ENCODE measurements at places on chromosomes 2 and 18.

DNA sequence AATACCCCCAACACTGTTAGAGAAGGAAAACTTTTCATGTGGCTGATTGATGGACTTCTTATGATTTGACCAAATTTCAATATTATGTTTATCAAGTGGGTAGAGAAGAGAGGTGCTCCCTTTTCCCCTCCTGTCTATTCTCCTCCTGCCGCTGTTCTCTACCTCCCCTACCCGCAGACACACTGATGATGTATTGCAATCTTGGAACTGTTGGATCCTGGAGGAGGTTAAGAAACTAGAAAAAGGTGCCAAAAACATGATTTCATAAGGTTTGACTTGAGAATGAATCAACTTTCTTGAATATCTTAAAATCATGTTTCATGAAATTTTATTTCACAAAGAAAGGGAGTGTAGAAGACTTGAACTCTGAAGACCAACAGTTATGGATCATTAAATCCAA lies 125.8 kb downstream of the MEIS1 start:
- no peak for DNase-seq

DNA sequence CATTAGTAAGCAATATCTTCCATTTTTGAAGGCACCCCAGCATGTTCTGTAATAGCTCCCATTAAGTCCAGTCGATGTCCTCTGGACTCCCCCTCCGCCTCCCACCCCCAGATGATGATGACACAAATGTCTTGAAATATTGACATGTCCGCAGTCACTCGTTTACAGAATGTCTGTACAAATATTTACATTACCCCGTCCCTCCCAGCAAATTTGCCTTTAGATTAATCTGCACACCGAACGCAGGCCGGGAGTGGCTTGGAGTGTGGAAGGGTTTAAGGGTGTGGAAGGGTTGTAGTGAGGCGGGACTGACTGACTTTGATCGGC lies 853 bp upstream of the OSBPL6 start:
- no peak for DNase-seq

- no peak for DNase-seq
Observed at GRCh38 chr2:160055726-160056108, 6.7 kb downstream of the PLA2R1 start.

- DNase-seq, result no peak
Observed at GRCh38 chr2:84856787-84857186, 24.1 kb downstream of the TRABD2A start.

GRCh38 chr2:168567836-168568235 lies 111.8 kb downstream of the CERS6 start:
- no peak for DNase-seq

- peak; percentile 73 for DNase-seq
Observed at GRCh38 chr18:10051877-10052631, 138.2 kb downstream of the VAPA start.

DNA sequence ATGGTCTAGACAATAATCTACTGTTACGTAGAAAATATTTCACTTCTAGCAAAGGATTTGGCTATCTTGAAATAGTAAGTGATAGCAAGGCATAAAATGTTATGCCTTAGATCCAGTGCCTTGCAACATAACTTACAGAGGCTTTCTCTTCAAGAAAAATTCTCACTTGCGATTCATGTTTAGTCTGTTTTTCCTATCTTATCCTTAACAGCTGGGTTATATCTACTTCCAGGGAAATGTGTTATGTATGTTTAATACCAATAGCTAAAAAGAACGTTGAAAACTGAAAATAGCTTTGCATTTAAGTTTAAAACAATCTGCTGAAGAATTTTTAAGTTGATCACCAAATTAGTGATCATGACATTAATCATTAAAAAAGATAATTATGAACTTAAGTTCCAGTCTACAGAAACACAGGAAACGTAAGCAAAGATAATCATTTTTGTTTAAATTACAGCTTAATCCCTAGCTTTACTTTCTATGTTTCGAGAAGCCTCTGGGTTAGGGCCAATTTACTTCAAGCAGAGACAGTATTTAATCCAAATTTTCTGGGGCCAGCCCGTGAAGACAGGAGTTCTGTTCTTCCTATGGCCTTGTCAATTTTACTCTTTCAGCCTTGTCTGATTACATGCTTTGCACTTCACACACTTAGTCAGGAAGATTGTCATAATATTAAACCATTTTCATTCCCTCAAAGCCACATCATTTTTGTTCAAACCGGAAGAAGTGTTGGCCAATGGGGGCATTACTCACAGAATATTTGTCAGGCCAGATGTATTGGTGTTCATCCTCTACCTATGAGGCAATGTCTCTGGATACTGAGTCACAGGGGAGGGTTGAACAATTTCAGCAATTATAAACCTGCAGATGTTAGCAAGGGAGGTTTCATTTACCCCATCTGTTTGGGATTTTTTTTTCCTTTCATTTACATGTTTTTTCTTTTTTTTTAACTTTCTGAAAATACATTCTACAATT lies 1132.9 kb upstream of the ZEB2 start:
- no peak for DNase-seq

GRCh38 chr2:128347701-128348539 lies 29.3 kb upstream of the HS6ST1 start:
- peak; percentile 90 for DNase-seq

GRCh38 chr2:238280083-238280825 lies 8.2 kb downstream of the PER2 start:
- no peak for DNase-seq

GRCh38 chr18:62026586-62026985 lies 133.8 kb upstream of the RNF152 start:
- no peak for DNase-seq

DNA sequence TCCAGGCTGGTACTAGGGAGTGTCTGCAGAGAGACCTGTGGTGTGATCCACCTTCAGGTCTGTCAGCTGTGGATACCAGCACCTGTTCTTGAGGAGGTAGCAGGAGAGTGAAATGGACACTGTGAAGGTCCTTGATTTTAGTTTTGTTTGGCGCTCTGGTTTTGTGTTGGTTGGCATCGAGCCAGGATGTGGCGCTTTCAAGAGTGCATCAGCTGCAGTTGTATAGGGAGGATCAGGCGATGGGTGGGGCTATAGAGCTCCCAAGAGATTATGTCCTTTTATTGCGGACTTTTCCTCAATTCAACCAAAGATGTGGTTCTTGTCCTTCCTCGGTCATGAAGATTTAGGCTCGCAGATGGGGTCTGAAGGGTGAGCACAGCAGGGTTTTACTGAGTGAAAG lies 37.5 kb downstream of the SLC39A10 start:
- DNase-seq, result no peak

- no peak for DNase-seq
Observed at GRCh38 chr2:237702441-237703391, 75.3 kb downstream of the LRRFIP1 start.

DNA sequence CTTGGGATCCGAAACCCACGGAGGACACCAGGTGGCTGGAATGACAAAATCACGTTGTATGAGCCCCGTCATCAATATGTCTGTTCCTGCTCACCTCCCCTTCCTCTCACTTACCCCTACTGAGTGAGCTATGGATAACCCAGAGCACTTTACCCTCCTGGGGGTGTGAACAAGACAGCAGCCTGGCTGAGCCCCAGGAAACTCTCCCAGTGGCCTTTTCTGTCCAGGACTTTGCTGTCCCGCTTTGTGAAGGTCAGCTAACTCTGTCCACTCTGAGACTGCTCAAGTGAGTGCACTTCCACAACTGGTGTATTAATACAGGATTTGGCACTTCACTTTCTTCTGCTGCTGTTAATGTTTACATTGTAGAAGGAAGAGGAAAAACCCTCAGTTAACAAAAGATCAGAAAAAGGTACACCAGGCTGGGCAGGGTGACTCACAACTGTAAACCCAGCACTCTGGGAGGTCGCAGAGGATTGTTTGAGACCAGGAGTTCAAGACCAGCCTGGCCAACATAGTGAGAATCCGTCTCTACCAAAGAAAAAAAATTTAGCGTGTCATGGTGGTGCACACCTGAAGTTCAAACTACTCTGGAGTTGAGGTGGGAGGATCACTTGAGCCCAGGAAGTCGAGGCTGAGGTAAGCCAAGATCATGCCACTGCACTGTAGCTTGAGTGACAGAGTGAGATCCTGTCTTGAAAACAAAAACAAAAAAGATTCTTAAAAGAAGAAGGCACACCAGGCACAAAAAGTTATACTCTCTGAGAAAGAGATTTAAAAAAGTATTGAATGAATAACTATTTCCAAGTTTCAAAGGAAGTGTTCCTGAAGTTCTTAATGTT lies 90.3 kb downstream of the CLHC1 start:
- DNase-seq, result no peak

GRCh38 chr2:231390667-231391066 lies 4.8 kb upstream of the B3GNT7 start:
- DNase-seq, result no peak

Data from femur (tissue), 1 donor.